ENCODE measurements at places on chromosomes 3 and 15. TPM values are rescaled to one million over a fixed set of nuclear protein-coding genes. Genes with fewer than 3 reads are reported as not detected.

GRCh38 chr15:97525809-97526208, 434.7 kb upstream of the ARRDC4 start:
- no peak for DNase-seq

DNA sequence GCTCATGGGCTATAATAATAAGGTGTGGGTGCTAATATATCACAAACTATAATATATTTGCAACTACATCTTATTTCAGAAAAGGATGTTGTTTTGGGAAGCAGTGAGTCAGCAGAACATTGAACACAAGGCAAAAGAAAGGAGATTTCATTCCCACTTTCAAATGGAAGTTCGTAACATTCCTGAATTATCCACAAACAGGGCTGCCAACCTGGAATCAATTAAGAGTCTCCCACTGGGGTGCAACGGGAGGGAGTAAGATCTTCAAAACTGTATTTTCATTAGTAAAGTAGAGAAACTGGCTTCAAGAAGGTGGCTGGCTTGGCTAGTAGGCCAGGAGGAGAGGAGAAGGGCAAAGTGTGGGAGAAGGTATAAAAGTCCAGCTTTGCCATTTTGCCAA, 479.6 kb downstream of the CNTN3 start:
- no peak for DNase-seq

GRCh38 chr3:132720228-132720627, 2.0 kb downstream of the NPHP3 start:
- DNase-seq = no peak

GRCh38 chr15:33813891-33814290, 154.4 kb upstream of the CHRM5 start:
- no peak for DNase-seq

- DNase-seq = no peak
These were observed 2.2 kb downstream of the NR2F2 start for GRCh38 chr15:96332637-96333121.

- DNase-seq = no peak
These were observed 48.3 kb downstream of the CCDC12 start for GRCh38 chr3:46928282-46928681.

GRCh38 chr3:123883701-123884202, 380 bp downstream of the MYLK start:
- DNase-seq = no peak

The ACKR4 gene
- total RNA-seq = 7.3 TPM

The RAD18 gene
- total RNA-seq = 3.0 TPM

The SLC12A8 gene
- 3.0 TPM for total RNA-seq

The PP2D1 gene
- not detected for total RNA-seq
